Stimulated activated CD4-positive, alpha-beta T cell treated with anti-CD3 and anti-CD28 coated beads, Interleukin-15, amount 100 ng/mL, for 1 hour (primary cell): ENCODE measurements at places on chromosomes 4 and X.

DNA sequence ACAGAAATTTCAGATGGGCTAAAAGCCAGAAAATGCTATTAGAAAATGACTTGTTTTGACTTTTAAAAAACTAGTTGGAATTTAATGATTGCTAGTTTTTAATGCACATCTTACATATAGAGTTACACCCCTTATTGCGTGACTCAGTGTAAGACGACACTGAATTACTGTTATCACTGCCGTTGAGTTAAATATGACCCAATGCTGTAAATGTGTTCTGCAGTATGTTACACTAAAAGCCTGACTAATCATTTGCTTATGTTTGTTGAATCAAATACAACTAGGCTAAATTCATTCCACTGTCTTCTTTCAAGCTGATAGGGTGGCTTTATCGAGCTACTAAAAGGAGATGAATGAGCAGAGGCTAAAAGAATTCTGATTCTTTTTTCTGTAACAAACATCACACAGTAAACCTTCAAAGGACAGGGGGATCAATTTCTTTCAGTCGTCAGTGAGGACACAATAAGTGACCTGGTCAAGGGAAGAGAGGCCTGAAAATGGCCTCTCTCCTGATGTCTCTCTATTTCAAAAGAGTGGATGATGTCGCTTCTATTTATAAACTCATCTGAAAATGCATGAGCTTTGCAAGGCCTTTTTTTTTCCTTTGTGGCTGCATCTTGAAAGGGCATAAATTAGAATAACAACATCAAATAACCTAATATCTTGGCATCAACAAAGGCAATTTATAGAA, 142.2 kb upstream of the KCNIP4 start:
- DNase-seq = no peak

DNA sequence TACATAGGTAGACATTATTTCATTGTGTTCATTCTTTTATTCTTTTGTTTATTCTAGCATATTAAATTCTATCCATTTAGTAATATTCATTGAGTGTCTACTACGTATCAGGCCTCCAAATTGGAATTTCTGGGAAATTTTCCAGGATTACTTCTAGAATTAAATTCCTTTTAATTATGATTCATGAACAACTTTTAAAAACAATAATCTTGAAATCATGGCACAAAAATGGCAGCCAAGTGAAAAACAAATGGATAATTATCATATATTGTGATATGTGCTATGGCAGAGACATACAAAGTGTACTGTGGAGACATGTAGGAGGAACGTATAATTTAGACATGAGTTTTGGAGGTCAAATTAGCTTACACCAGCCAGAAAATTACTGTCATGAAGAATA, 868.5 kb downstream of the FAT4 start:
- DNase-seq = no peak

GRCh38 chr4:53128231-53128630, 237.6 kb downstream of the SCFD2 start:
- DNase-seq = no peak

DNA sequence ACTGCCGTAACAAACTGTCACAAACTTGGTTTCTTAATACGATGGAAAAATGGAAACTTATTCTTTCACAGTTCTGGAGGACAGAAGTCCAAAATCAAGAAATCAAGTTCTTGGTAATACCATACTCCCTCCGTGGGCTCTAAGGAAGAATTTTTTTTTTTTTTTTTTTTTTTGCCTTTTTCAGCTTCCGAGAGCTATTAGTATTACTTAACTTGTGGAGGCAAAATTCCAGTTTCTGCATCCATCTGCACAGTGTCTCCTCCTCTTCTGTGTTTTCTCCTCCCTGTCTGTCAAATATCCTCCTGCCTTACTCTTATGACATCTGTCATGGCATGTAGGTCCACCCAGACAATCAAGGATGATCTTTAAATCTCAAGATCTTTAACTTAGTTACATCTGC, 426.6 kb downstream of the SPRY1 start:
- no peak for DNase-seq

DNA sequence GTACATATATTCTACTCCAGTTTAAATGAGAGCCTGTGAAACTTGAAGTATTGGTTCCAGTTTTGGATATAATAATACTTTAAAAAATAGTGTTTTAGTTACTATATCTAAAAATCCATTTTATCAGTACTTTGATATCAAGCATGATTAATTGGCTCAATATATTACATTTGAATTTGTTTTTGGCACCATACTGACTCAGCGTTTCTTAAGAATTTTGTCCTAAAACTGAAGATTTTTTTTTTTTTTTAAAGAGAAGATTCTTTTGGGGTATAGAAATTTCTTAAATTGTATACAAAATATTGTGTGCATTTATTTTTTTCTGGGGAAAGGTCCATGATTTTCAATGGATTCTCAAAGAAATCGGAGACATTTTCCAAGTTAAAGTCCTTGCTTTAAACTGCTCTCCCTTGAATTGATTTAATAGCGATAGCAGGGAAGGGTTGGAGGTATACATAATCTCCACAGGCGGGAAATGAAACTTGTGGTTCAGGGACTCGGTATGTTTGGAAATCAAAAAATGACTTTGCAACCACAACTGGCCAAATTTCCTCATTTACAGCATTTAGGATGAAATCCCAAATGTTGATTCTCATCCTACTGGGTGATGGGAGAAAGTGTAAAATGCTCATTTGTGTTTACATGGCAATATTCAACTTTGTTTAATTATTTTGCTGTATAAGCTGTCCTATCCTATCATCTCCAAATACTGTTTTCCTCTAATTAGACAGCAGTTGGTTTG, 62.3 kb downstream of the TMA16 start:
- no peak for DNase-seq

- DNase-seq = no peak
These were observed 144.1 kb downstream of the DIPK2B start for GRCh38 chrX:45056428-45057145.

DNA sequence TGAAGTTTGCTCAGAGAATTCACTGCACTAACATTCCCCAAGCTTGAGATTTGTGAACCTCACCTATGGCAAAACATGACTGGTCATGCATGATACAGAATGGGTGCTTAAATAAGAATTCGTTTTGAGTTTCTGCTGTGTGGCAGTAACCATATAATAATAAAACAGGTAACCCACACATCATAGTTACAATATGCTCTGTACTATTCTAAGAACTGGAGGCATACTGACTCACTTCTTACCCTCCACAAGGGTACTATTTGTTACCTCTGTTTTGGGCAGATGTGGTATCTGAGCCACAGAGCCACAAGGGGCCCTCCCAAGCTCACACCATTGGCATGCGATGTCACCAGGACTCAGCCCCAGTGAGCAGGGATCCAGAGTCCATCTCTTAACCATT, 17.6 kb downstream of the SLC2A9 start:
- no peak for DNase-seq

- DNase-seq = no peak
These were observed 16.5 kb upstream of the SYNPO2 start for GRCh38 chr4:118872181-118872580.

- no peak for DNase-seq
These were observed 93.5 kb downstream of the SEL1L3 start for GRCh38 chr4:25769251-25769650.

DNA sequence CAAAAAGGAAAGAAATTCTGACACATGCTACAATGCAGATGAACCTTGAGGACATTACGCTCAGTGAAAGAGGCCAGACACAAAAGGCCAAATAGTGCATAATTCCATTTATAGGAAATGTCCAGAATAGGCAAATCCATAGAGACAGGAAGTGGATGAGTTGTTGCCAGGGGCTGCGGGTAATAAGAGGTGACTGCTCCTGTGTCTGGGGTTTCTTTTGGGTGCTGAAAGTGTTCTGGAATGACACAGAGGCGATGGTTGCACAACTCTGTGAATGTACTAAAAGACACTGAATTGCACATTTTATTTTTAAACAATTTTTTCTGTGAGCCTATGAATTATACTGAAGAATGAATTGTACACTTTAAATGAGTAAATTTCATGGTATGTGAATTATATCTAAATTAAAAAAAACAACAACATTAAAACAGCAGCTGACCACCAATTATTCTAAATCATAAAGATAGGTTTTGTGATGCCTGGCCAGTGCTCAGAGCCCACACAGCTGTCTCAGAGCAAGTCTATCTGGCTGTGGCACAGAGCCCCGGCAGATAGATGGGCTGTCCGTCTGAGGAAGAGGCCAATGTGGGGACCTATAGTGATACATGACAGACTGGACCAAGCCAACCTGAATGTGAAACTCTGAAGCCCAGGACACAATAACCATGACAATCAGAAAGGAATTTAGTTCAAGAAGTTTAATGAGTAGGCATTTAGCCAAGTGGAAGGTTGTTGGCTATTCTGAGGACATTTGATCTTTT, 23.5 kb upstream of the IRAK1 start:
- no peak for DNase-seq

DNA sequence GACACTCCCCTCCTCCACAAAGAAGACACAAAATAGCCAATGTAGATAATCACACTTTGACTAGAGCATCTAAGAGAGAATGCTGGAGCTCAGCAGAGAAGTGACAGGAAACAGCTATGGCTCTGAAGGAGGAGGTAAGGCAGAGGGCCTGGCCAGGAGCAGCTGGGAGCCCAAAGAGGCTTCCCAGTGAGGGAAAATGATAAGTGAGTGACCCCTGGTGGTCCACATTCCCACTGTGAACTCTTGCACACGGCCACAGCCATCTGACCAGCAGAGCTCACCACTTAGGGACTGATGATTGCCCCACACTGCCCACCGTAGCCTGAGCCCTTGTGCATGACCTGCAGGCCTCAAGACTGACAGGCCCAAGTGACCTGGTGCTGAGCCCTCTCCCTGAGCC, 162.7 kb upstream of the GALNTL6 start:
- DNase-seq = no peak

DNA sequence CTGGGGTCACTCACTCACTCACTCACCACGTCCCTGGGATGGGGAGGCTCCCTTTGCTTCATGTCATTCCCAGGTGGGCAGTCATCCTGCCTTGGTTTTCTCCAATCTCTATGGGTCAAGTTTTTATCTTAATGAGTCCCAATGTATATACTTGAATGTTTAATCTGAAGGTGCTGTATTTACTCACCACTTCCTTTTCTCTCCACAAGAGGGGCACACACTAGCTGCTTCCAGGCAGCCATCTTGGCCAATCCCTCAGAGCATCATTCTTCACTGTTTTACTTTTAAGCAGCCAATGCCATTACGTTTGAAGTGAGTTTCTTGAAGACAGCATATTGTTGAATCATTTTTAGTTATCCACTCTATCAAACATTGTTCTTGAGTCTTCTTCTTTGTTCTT, 153.4 kb upstream of the ARSJ start:
- no peak for DNase-seq

GRCh38 chrX:121902463-121902862, 855.1 kb downstream of the GLUD2 start:
- no peak for DNase-seq

GRCh38 chrX:25070038-25070437, 54.3 kb upstream of the ARX start:
- DNase-seq = no peak

- no peak for DNase-seq
These were observed 28.5 kb upstream of the MANBA start for GRCh38 chr4:102789317-102789717.

GRCh38 chr4:153257151-153257620, 52.9 kb downstream of the TRIM2 start:
- DNase-seq = no peak

DNA sequence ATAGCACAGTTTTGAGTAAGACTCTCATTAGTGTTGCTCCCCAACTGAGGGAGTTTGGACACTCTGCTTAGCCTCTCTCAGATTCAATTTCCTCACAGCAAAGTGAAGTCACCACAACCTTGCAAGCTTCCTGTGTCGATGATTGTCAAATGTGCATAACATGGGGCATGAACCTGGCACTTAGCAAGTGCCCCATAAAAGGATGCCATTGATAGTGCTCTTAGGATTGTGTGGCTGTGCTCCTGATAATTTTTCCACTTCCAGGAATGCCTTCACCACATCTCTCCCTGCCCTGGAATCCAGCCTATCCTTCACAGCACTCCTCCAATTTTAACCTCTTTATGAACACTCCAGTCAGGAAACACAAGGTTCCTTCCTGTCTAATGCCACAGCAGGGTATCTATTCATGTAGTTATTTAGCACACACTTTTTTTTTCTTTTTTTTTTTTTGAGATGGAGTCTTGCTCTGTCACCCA, 309.4 kb downstream of the PPP3CA start:
- no peak for DNase-seq

DNA sequence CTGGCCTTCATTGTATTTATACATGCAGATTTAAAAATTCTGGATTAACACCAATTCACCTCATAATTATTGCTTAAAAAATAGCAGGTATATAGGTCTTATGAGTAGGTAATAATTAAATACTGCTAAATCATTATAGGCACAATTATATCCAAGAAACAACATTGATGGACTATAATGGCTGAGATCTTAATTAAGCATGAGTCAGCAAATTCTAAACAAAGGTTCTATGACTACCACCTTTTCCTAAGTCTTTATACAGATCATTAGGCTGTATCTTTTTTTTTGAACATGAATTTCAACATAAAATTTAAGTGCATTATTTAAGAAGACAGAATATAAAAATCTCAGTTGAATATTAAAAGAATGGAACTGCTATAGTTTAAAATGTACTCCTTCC, 1678.7 kb upstream of the PCDH10 start:
- DNase-seq = no peak

GRCh38 chrX:132689612-132690563, 201.1 kb upstream of the MBNL3 start:
- DNase-seq = no peak
